ENCODE measurements at places on chromosomes 2 and 18.

DNA sequence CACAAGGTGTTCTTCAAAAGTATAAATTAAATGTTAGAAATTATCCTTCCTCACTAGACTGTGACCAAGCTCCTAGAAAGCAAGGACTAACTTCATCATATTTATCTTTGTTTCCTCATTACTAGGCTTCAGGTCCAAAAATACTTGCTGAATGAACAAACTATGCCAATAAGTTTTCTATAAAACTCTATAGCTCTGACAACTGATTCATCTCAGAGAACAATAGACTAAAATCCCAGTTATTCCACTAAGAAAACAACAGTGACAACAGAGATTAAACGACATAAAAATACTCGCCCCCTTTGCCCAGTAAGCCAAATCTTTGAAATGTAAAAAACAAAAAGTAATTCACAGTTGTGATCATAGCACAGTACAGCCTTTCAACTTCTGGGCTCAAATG, 13.6 kb downstream of the TLK1 start:
- DNase-seq: no peak

GRCh38 chr2:69585855-69586555, 57.5 kb downstream of the AAK1 start:
- no peak for DNase-seq

- DNase-seq: no peak
These were observed 2.6 kb upstream of the KCNE4 start for GRCh38 chr2:223049356-223049755.

- no peak for DNase-seq
These were observed 2.8 kb upstream of the LCLAT1 start for GRCh38 chr2:30444273-30444672.

GRCh38 chr2:127001751-127002150, 103.1 kb downstream of the TEX51 start:
- DNase-seq: no peak

- DNase-seq: no peak
These were observed 7.0 kb upstream of the ALPK2 start for GRCh38 chr18:58635891-58636290.

DNA sequence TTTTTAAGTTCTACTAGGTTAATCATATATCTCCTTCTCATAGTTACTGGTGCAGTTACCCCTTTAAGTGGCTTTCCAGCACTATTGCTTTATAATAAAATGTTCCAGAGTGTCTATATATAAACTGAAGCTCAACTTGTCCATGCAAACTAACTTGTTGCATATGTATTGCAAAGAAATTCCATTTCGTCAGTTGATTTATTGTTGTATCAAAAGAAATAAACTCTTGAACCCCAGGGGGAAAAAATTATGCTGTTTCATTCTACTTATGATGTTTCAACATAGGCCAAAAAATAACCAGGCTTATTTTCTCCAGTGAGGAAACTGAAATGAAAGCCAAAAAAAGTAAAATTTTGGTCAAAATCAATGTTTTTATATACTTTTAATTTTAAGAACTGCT, 491.9 kb downstream of the NR4A2 start:
- DNase-seq: no peak

GRCh38 chr2:179936654-179937053, 70.4 kb downstream of the CWC22 start:
- DNase-seq: no peak

GRCh38 chr2:54838585-54839035, 115.1 kb downstream of the EML6 start:
- peak; percentile 73 for DNase-seq

- DNase-seq: no peak
These were observed 366.4 kb upstream of the CDH20 start for GRCh38 chr18:60966876-60967275.

DNA sequence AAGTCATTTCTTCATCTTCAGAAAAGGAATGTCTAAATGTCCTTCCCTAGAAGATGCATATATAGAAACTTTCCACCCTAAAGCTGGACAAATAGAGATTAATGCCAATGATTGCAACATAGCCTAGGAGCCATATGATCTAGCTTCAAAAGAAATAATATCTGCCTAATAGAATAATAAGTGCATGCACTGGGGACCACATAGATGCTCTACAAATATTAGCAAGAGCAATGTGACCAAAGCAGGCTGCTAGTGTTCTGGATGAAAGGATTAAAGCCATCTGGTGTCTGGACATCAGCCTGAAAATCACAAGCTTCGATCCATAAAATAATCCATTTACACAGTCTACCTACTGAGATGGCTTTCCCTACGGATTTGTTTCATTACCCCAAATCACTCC, 280.1 kb upstream of the KLHL14 start:
- no peak for DNase-seq

GRCh38 chr2:239722760-239723470, 302.2 kb downstream of the NDUFA10 start:
- DNase-seq: no peak

- DNase-seq: no peak
These were observed 84.4 kb downstream of the KCNS3 start for GRCh38 chr2:17962876-17963275.

DNA sequence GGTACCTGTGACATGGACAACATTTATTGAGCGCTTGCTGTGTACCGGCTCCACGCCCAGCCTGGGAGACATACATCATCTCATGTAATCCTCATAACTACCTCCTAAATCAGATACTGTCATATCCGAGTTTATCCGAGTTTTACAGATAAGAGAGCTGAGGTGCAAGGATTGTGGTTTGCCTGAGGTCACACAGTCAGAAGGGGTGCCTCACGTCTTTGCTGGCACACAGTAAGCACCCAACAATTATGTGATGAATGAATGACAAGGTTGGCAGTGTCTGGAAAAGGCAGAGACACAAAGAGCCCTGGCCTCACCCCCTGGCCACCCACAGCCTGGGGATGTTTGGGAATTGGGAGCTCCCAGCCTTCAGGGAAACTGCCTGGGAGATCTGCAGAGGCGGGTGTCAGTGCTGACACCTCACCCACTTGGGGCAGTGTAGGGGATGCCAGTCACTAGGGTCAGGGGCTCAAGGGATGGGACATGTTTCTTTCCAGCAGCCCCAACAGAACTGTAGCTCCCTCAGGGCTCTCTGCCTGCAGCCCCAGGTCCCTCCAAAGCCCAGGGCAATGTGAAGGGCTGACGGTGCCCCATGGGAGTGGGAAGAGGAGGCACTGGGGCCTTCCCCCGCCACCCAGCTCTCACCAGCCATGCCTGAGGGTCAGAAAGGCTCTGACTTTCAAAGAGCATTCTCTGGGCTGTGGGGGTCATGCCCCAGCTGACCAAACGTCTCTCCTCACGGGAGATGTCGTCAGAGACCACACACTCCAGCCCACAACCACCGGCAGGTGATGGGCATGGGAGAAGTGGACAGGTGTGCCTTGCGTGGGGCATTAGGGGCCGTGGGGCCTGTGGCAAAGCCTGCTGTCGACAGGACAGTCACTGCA, 157.5 kb downstream of the ZFP36L2 start:
- no peak for DNase-seq

DNA sequence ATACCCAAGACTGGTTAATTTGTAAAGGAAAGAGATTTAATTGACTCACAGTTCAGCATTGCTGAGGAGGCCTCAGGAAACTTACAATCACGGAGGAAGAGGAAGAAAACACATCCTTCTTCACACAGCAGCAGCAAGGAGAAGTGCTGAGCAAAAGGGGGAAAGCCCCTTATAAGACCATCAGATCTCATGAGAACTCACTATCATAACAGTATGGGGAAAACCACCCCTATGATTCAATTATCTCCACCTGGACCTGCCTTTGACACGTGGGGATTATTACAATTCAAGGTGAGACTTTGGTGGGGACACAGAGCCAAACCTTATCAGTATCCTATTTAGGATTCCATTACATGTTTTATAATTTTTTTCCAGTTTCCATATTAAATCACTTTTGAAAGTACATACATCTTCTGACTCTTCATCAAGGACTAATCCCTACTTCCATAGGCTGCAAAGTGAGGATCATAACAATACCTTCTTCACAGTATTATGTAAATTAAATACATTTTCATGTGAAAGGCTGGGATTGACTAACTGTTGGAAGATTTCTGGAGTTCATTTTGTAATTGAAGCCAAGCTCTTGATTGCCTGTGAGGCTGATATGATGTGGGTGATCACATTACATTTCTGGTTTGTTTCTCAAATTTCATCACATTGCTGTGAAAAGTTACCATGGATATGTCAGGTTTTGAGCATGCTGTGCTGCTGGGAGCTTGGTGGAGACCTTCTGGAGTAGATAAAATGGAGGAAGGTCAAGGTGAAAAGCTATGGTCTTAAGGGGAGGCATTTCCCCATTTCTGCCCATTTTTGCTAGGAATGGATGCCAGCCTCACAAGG, 31.7 kb upstream of the CERS6 start:
- DNase-seq: no peak

GRCh38 chr2:15561574-15562344, 625 bp upstream of the NBAS start:
- peak; percentile 29 for DNase-seq

- DNase-seq: no peak
These were observed 430.6 kb upstream of the FANCL start for GRCh38 chr2:58671675-58672074.

GRCh38 chr2:216658757-216659156, 25.5 kb downstream of the IGFBP2 start:
- no peak for DNase-seq

DNA sequence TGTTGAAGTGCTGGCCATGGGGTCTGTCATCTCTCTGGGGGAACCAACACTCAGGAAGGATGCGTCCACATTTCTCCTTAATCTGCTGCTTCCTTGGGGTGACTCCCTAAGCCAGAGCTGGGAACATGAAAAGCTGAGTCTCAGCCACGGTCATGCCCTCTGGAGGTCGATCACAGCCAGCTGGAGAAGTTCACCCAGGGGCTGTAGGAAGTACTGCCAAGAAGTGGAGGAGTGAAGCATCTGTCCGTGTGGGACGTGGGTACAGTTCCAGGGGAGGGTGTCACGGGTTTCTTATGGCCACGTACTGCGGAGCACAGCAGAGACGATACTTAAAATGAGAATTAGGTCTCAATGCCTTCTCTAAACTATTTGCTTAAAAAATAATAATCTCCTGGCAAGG, 42.4 kb upstream of the IGFBP2 start:
- peak; percentile 62 for DNase-seq
